Left kidney (tissue), 8 donors: ENCODE measurements at places on chromosomes 16 and 17.

DNA sequence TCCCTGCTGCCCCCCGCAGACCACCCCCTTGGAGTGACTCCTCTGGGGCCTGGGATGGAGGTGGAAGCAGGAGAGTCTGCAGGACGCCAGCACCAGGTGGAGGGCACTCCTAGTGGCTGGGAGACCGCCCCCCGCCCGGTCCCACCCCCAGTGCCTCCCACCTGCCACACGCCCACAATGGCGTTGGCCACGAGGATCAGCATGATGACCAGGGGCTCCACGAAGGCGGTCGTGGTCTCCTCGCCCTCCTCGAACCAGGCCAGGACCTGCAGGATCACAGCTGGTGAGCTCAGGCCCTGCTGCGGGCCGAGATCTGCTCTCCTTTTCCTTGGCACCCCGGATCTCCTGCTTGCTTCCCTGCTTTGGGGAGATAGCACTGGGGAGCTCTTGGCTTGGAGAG, 12.8 kb downstream of the ATP2A3 start:
- DNase-seq = no peak

- DNase-seq = no peak
These were observed 2.5 kb downstream of the PRAC2 start for GRCh38 chr17:48725288-48726064.

GRCh38 chr16:69482410-69482991, 58.1 kb downstream of the CYB5B start:
- DNase-seq = peak; percentile 55

DNA sequence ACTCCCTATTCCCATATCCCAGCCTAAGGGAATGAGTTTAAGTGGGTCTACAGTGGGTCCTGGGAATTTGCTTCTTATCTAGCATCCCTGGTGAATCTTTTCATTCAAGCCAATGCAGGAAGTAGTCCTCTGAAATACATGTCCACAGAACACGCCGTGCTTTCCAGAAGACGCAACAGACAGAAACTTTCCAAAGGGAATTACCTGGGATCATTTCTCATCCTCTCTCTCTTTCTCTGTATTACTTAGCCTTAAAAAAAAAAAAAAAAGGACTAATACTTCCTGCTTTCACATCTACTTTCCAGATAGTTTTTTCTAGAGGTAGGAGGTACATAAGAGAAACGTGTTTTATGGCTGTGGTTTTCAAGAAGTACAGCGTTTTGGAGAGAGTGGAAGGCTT, 499.0 kb downstream of the MAF start:
- no peak for DNase-seq

DNA sequence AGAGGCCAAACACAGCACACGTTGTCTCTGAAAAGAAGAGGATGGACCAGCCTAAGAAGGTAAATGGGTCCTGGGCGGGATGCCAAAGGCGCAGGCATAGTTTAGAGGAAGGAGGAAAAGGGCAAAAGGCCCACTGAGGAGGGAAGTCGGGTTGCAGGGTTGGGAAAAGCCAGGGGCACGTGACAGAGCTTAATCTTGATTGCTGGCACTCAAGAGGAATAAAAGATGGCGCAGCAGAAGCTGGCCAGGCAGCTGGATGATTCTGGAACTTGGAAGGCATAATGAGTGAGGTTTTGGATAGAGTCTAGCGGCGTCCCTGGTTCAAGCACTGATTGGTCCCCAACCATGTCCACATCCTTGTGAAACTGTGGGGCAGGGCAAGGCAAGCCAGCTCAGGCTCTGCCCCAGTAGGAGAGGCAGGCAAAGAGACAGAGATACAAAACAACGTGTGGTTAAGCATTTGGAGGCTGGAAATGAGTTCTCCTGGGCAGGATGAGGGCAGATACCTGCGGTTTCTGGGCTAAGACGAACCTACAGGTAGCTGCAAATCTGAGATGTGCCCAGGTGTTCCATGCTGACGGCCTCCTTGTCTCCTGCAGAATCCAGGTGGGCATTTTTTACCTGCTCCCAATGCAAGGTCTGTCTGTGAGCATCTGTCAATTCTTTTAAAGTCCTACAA, 52.7 kb upstream of the CIBAR2 start:
- no peak for DNase-seq

DNA sequence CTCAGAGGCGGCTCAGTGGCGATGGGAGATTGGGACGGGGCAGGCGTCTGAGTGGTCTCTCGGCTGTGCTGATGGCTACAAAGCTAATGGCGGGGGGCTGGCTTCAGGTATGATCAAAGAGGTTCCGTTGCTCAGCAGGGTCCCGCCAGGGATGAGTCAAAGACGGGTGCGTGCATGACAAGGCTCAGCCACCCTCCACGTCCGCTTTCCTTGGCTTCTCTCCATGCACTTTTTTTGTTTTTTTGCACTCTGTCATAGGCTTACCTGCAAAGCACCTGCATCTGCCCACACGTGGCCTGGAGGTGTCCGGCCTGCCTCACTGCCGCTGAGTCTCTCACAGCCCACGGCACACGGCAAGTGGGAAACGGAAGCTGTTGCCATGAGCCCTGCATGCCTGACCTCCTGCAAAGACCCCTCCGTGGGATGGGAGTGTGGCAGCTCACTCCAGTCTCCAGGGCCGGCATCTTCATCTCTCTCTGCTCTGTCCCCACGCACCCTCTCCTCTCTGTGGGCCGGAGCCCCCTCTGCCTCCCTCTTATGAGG, 85.5 kb upstream of the ZNF469 start:
- no peak for DNase-seq

GRCh38 chr17:81294512-81295030, 536 bp downstream of the SLC38A10 start:
- DNase-seq = no peak

- DNase-seq = no peak
These were observed 26.6 kb downstream of the GSE1 start for GRCh38 chr16:85639529-85640253.

GRCh38 chr17:21352221-21352980, 23.8 kb upstream of the KCNJ12 start:
- DNase-seq = no peak

GRCh38 chr16:75288596-75289120, 37.2 kb upstream of the BCAR1 start:
- no peak for DNase-seq

GRCh38 chr17:38746849-38747462, 1.2 kb downstream of the PCGF2 start:
- DNase-seq = no peak

DNA sequence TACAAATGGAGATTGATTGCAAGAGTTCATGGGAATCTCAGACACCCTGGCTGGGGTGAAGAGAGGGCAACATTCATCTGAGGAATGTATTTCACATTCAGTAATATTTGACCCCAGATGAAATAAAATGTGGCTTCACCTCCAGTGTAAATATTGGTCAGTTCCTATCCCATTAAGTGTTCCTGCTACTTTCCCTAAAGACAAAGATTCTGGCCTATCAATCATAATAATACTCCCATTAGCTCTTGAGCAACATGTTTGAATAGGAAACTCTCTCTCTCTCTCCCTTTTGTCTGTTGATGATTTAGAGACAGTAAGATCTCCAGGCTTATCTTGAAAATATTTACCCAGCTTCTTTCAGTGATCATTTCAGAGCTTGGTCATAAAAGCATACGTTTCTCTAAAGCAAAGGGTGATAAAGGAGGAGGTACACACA, 70.1 kb downstream of the KCNJ2 start:
- no peak for DNase-seq

- DNase-seq = no peak
These were observed 2.9 kb upstream of the CD7 start for GRCh38 chr17:82320140-82320840.

- DNase-seq = no peak
These were observed 134.0 kb downstream of the IRX3 start for GRCh38 chr16:54152362-54153239.

DNA sequence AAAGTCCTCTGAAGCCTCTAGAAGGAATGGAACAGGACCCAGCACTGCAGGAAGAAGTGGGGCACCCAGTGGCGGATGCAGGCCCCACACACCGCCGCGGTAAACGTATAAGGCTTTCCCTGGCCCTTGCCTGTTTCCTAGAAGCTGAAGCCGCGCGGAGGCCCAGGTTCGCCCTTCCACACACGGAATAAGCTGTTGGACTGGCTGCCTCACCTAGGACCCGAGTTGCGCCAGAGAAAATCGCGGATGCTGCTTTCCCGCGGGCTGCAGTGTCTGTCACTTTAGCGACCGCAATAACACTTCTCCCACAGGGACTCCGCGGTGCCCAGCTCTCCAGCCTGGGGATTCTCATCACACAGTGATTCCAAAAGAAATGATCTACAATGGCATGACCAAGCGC, 1736.9 kb downstream of the TP53TG3F start:
- no peak for DNase-seq

- no peak for DNase-seq
These were observed 42.6 kb upstream of the ERN1 start for GRCh38 chr17:64172510-64172909.

DNA sequence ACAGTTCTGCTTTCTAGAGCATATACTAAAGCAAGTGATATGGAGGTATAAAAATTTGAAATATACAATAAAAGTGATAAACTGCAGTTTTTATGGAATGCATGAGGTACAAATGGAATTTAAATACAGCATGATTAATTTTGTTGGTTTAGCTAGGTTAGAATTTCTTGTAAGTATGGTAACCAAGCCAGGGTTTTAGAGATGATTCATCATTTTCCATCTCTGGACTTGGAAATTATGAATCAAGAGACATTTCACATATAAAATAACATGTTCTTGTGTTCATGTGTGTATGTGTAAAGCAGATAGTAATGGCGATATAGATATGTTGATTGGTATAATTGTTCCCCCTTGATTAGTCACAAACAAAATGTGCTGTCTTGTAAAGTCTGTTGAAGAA, 1219.8 kb downstream of the CDH8 start:
- no peak for DNase-seq
